Suprapubic skin (tissue), 4 donors: ENCODE measurements at places on chromosomes 5 and 9. TPM values are rescaled to one million over a fixed set of nuclear protein-coding genes. Genes with fewer than 3 reads are reported as not detected.

The OR1J2 gene
- total RNA-seq: not detected

DNA sequence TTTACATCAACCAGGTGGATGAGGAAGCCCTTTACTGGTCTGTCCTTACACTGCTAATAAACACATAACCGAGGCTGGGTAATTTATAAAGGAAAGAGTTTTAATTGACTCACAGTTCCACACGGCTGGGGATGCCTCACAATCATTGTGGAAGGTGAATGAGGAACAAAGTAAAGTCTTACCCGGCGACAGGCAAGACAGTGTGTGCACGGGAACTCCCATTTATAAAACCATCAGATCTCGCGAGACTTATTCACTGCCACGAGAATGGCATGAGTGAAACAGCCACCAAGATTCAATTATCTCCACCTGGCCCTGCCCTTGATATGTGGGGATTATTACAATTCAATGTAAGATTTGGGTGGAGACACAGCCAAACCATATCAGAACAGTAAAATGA is 67.3 kb upstream of the GRAMD2B start:
- no peaks in the 10 kb centered on the region for H3K27me3 ChIP-seq
- H3K36me3 ChIP-seq: no peaks in the 10 kb centered on the region
- H3K27ac ChIP-seq: no peak overlapping the region
- no peak for DNase-seq
- peaks cover 13% of the 10 kb centered on the region for H3K4me1 ChIP-seq
- no peak overlapping the region for H3K4me3 ChIP-seq

DNA sequence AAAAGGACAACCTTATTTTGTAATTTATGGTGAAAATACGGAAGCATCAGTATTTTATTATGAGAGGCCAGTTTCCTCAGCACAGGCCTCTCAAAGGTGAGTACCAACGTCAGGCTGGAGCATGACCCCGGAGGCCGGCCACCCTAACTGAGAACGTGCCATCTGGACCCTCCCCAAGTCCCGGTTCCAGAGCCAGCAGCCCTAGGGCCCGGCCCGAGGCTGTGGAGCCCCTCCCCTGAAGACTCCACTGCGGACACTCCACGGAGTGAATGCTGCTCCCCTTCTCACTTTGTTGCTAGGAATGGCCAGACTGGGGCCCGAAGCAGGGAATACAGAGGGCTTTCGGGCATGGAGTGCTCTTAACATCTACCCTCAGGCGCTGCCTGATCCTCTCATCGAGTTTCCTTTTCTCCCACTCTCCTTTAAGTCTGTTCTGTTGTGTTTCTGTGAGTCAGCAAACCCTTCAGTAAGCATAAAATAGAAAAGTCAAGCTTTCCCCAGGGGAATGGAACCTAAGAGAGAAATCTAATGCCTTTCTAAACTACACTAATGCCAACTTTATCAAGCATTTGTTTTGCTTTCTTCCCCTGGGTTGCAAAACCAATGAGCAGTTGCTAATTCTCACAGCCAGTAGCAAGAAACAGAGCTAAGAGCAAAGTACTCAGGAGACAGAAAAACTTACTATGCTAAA is 4.5 kb downstream of the BRD9 start:
- H3K27ac ChIP-seq: no peak overlapping the region
- peaks cover 76% of the 10 kb centered on the region for H3K36me3 ChIP-seq
- DNase-seq: no peak
- peaks cover 15% of the 10 kb centered on the region for H3K4me1 ChIP-seq
- no peak overlapping the region for H3K4me3 ChIP-seq

DNA sequence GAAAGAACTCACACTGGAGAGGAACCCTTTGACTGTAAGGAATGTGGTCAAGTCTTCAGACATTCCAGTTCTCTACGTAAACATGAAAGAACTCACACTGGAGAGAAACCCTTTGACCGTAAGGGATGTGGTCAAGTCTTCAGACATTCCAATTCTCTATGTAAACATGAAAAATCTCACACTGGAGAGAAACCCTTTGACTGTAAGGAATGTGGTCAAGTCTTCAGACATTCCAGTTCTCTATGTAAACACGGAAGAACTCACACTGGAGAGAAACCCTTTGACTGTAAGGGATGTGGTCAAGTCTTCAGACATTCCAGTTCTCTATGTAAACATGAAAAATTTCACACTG is 32.6 kb downstream of the MAPK9 start:
- no peak for DNase-seq
- peaks cover 98% of the 10 kb centered on the region for H3K36me3 ChIP-seq
- no peak overlapping the region for H3K27ac ChIP-seq
